ENCODE measurements at places on chromosomes 6 and 20. TPM values are rescaled to one million over a fixed set of nuclear protein-coding genes. Genes with fewer than 3 reads are reported as not detected.

GRCh38 chr6:15406452-15406851 is 160.6 kb downstream of the JARID2 start:
- no peak for DNase-seq

- DNase-seq: no peak
Measured at GRCh38 chr6:41685641-41686380, 47.5 kb downstream of the MDFI start.

GRCh38 chr6:11214084-11214833 is 18.2 kb downstream of the NEDD9 start:
- DNase-seq: peak; percentile 58

GRCh38 chr6:13412639-13413465 is 74.5 kb downstream of the GFOD1 start:
- no peak for DNase-seq

- DNase-seq: no peak
Measured at GRCh38 chr20:14649662-14650061, 312.2 kb upstream of the FLRT3 start.

DNA sequence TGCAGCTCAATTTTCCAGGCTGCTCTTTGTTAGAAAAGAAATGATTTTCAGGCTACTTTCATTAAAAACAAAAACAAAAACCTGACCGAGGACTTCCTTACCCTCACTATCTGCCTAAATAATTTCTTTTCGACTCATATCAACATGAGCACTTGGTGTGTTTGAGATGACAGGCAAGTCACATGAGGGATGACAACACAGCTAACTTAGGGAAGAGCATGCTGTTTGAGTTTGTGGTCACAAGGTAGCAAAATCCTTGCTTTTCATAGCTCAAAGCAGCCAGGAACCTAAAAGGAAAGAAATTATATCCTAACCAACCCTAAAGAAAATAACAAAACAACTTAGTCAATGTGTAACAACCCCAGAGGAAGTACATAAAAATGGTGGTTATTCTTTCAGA is 459.5 kb downstream of the KIF16B start:
- no peak for DNase-seq

GRCh38 chr6:21451546-21452013 is 142.0 kb upstream of the SOX4 start:
- DNase-seq: no peak

GRCh38 chr6:25958700-25959162 is 3.9 kb upstream of the TRIM38 start:
- DNase-seq: no peak

DNA sequence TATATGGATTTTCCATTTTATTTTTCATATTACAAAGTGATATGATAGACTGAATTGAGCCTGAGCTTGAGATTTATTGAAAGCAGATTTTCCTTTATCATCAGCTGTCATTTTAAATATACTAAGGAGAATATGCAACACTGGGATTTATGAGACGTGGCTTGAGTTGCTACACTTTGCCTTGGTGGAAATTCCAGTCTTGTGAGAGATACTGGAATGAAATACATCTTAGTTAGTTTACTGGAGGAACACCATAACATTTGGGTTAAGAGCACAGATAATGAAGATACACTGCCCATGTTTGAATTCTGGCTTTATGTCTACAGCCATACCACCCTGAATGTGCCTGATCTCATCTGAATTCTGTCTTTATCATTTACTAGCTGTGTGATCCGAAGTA is 86.5 kb upstream of the IFNGR1 start:
- DNase-seq: no peak

DNA sequence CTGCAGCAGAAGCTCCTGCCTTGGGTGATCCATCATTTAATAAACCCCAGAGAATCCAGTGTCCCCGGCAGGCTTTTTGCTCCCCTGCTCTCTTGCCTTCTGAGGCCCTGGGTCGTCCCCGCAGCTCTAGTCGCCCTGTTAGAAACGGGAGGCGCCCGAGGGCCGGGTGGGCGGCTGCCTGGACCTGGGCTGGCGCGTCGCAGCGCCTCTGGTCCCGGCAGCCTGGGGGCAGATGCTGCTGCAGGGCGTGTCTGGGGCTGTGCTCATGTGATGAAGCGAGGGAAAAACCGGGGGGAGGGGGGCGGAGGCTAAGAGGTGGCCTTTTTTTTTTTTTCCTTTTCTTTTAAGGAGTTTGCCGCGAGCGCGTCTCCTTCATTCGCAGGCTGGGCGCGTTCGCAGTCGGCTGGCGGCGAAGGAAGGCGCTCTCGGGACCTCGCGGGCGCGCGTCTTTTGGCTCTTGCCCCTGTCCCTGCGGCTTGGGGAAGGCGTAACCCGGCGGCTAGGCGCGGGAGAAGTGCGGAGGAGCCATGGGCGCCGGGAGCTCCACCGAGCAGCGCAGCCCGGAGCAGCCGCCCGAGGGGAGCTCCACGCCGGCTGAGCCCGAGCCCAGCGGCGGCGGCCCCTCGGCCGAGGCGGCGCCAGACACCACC is 394 bp downstream of the AKAP12 start:
- DNase-seq: peak; percentile 94

DNA sequence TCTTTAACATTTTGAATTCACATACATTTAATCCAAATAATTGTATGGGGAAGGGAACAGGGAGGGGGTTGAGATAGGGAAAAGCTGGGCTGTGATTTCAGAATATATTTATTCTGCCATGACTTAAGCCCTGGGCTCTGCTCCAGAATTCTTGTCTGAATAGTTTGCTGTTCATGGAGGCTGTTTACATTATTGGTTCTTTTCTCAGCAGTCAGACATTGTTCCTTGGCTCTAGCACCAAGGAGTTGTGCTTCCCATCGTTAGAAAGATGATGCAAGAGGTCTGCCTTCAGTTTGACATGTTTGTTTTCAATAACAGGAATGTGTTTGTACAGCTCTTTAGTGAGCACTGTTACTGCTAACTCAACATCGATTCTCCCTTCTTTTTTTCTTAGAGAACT is 198.8 kb upstream of the CDYL start:
- DNase-seq: no peak

DNA sequence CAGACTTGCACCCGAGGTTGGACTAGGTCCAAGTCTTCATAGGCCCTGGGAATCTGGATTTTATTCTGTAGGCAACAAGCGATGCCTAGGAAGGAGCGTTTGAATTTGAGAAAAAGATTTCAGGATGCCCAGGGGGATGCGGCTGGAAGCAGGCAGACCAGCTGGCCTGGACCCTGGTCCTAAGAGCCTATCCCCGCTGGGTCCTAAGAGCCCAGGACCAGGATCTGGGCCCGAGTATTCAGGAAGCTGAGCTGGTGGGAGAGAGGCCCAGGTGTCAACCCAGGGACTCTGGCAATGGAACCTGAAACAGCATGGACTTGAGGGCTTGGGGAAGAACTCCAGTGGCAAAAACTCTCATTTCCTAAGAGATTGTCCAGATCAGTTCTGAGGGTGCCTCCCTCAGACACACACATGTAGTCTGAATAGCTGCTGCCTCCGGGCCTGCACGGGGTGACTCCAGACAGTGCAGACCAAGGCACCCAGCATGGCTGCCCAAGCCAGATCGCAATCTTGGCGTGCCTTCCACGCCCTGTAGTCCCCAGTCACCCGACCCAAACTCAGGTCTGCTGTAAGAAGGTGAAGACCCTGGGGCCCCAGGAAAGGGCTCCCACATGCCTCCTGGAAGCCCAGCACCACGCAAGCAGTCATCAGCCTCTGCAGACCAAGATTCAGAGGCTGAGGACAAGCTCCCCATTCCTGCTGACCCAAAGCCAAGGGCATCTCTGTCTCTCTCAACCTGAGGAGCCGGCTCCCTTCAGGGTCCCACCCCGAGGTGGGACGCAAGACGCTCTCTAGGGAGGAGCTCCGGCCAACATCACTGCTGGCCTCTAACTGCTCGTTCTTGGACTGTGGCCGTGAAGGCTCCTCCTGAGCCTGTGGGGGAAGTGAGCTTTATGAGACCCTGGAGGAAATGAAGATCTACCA is 34.4 kb downstream of the RRBP1 start:
- no peak for DNase-seq

GRCh38 chr6:106510090-106510970 is 119.0 kb downstream of the RTN4IP1 start:
- DNase-seq: peak; percentile 62

The CST4 gene
- not detected for total RNA-seq

The SLC22A3 gene
- 5.7 TPM for total RNA-seq

The TUBB1 gene
- 0.25 TPM for total RNA-seq

The FAM162B gene
- 5.4 TPM for total RNA-seq
